ENCODE measurements at places on chromosomes 11 and 22.
A peak's percentile ranks its signal among the peaks of the same experiment; 100 is the strongest.

DNA sequence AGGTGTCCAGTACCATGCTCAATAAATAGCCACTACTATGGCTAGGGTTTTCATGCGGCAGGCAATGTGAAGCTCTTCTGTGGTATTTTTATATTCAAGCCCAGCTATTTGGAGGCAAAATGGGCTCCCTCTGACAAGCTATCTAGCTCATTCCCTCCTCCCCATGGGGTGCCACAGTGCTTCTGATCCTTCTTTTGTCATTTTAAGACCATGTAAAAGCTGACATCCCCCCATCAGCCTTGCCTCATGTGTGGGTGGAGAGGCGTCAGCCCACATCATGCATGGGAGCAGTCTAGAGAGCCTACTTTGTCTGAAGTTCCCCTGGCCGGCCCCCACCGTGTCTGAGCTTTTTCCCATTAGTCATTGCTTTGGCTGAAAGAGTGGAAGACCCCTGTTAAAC lies 59.8 kb downstream of the NAV2 start:
- no peak for DNase-seq

DNA sequence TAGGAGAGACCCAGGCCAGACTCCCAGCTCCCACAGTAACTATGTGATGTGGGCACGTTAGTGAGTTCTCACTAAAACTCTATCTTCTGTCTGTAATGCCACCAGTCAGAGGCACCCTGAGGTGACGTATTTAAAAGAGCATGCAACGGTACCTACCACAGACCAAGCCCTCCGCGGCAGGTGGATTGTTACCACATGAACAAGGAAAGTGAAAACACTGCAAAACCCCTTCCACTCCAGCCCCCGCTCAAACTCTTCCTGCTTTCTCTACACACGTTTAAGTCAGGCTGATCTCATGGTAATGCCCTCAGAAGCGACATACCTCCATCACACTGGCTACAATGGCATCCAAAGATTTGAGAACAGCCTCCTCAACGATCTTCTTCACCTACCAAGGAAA lies 36.7 kb downstream of the SERPIND1 start:
- no peak for DNase-seq

DNA sequence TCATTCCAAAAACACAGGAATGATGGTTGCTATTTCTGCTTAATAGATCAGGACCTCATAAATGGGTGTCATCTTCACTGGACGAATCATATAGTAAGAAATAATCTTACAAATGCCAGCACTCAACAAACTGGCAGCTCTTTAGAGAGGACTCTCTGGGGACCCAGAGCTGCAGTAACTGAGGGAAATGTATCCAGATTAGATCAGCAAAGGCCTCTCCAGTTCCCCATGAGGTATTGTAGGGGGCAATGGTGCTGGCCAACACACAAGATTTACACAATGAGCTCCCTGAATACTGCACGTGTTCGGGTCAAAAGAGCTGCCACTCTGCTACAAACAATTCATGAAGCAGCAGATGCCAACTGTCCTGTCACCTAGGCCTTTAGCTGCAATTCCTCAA lies 110.2 kb downstream of the RBFOX2 start:
- DNase-seq, result no peak

DNA sequence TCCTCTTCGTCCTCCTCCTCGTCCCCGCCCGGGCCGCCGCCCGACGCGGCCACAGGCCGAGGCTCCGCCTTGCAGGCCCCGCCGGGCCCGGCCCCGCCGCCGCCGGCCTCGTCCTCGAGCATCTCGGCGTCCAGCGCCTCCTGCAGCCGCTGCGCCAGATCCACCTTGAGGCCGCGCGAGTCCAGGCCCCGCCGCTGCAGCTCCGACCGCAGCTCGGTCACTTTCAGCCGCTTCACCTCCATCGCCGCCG lies 417 bp downstream of the HNRNPUL2 start:
- no peak for DNase-seq

DNA sequence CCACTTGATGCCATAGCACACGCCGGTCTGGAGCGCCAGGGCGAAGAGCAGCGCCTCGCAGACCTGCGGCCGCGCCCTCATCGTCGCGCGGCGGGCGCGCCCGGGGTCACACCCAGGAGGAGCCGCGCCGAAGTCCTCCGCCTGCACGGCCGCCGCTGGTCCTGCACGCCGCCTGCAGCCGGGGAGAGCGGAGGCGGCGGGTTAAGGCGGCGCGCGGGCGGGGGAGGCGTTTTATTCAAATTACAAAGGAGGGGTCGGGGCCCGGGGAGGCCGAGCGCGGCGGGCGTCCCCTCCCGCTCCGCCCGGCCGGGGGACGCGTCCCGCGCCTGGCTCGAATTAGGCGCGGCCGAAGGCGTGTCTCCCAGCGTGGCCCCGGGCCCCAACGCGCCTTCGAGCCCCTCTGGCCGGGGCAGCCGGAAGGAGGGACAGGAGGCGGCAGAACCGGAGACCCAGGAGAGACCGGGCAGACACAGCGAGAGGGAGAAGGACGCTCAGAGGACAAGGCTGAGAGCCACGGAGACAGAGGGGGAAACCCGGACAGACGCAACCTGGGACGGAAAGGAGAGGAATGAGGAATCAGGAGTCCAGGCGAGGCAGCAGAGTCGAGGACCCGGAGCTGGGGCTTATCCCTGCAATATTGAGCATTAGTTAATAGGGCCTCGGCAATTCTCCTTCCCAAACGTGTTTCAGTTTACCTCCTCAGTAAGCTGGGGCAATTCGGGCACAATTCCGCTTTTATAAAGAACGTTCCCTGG lies at the start of gene WNT11:
WNT11 (minus strand) TSS at position 176 of the 755 bp plus-strand sequence; CDS start at position 81, 95 bp downstream.
- no peak for DNase-seq

DNA sequence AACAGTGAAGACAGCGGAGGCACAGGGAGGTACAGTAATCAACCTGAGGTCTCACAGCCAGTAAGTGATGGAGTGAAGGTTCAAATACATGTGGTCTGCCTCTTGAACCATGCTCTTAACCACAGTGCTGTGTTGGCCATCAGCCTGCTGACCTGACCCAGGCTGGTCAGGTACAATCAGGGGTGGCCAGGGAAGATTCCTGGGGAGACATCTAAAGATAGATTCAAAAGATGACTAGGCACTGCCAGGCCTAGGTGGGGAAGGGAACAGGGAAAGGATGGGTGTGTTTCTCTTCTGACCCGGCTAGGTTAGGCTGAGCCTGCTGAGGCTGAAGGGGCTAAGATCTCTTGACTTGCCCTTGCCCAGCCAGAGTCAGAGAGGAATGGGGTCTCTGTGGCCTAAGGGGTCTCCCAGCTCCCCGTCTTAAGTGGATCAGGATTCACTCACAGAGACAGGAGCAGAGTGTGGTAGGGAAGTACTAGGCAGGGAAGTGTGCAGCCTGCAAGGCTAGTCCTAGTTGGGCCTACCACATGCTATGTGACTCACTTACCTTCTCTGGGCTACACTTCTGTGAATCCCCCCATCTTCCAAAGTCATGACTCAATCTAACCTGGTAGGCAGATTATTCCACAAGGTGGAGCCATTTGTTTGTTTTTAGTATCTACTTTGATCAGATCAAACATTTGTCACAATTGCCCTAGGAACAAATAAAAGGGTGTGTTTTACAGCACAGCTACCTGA lies 10.4 kb upstream of the SREBF2 start:
- DNase-seq, result peak; percentile 82

Data from IMR-90 (cell line).